Activated CD4-positive, alpha-beta T cell treated with anti-CD3 and anti-CD28 coated beads, Interleukin-2, amount 10 ng/mL, durations not matched to agents 7 days and 5 days (primary cell): ENCODE measurements at places on chromosomes 3 and 15. TPM values are rescaled to one million over a fixed set of nuclear protein-coding genes. Genes with fewer than 3 reads are reported as not detected.

DNA sequence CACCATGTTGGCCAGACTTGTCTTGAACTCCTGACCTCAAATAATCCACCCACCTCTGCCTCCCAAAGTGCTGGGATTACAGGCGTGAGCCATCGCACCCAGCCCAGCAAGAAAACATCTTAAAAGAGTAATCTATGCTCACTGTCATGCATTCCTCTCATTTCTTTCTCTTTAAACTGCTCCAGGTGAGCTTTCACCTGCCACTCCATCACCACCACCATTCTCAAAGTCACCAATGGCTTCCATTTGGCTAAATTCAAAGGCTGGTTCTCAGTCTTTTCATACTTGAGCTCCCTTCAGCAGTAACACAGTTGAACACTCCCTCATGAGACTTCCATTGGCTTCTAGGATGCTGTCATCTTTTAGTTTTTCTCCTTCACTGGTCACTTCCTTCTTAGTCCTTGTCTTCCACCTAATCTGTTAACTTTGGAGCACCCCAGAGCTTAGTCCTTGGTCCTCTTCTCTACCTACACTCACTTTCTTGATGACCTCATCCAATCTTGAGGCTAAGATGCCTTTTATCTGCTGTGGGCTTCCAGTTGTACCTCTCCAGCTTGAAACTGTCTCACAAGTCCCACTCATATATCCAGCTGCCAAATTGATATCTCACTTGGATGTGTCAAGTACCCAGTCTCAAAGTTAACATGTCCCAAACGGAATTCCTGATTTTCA, 27.0 kb upstream of the ESYT3 start:
- no peak for DNase-seq

DNA sequence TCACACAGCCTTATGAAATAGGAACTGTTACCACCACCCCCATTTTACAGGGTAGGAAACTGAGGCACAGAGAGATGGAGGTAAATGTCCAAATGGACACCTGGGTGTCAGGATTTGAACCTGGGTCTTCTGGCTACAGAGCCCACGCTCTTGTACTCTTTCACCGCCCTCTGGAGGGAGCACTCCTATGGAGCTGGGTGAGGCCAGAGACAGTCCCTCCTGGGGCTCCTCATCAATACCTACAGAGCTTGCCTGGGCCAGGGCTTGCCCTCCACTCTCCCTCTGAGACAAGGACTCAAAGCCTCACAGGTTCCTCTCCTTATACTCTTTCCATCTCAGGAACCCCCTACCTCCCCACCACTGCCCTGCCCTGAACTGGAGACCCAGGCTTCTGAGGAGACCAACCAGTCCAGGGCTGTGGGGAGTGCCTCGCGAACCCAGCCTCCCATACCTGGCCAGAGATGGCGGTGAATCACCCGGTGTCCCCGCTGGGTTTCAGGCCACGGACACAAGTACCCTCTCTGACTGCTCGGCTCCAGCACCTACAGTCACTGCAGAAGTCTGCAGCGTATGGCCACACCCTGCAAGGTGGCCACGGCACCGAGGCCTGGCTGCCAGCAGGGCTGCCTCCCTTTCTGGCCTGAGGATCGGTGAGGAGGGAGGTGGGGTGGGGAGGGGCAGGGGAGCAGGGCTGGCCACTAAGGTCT, 22.1 kb upstream of the ATP2B2 start:
- no peak for DNase-seq

DNA sequence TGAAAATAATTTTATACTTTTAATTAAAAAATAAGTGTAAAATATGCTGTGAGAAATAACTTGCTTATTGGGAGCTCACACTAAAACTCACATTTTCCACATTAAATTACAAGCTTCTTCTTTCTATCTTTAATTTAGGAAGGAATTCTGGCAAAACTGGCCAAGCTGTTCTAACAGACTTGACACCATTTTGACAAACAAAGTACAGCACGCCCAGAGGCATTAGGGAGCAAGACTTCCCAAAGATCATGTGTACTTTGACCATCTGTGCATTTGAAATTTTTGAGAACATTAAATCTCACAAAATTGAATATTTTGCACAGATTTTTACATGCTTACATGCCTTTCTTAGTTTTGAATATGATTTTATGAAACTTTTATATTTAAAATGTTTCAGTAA, 1288.4 kb upstream of the CADM2 start:
- no peak for DNase-seq

GRCh38 chr15:38093931-38094330, 158.7 kb upstream of the SPRED1 start:
- no peak for DNase-seq

RTP1 gene
- not detected for total RNA-seq
